NCI-H187 (cell line): ENCODE measurements at places on chromosomes 13 and 19.

- DNase-seq: no peak
These were observed 17.1 kb upstream of the ZSCAN4 start for GRCh38 chr19:57651654-57651996.

DNA sequence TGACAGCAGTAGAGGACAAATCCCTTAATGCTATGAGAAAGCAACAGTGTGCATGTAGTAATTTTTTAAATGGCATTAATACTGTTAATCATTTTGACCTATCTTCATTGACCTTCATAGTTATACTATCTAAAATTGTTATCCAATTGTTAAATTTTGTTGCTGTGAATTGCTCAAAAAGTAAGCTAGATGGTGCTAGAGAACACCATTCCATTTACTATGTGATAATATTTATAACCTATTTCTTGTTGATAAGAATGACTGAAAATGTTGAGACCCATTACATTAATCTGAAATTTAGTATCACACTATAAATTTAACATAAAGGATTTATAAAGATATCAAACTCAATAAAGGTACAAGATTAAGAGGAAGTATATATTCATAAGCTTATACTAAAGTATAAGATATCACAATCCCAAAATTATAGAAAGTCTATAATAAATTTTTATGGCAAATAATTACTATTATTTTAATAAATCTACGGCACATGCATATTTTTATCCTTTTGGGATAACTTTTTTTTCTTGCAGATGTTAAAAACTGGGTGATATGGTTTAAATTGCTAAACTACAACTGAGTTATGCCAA lies 1573.3 kb downstream of the PCDH9 start:
- DNase-seq: no peak

GRCh38 chr13:76527041-76527440 lies 359.2 kb downstream of the KCTD12 start:
- DNase-seq: no peak

GRCh38 chr19:17136021-17136420 lies 60.4 kb downstream of the MYO9B start:
- no peak for DNase-seq

DNA sequence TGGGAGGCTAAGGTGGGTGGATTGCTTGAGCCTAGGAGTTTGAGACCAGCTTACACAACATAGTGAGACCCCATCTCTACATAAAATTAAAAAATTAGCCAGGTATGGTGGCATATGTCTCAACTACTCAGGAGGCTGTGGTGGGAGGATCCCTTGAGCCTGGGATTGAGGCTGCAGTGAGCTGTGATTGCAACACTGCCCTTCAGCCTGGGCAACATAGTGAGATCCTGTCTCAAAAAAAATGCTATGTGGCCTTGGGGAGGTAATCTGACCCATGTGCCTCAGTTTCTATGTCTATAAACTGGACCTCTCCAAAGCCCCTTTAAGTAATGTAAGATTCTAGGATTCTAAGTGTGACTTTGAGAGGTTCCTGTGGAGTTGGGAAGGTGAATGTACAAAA lies 25.2 kb downstream of the ARL11 start:
- DNase-seq: no peak

DNA sequence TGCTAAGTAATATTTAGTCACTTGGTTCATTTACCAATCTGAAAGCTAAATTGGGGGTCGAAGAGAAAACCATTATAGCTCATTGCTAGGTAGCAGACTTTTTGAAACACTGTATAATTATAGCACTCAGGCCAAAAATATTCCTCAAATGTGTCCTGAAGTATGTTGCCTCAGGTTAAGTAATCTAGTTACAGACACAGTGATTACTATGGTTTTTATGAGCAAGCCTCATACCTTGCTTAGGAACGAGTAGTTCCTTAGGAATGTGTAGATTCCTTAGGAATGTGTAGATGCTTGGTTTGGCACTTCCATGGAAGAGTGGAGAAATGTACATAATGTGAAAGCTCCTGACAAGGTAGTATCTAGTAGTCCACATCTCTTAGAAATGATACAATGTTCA lies 387.5 kb downstream of the LMO7 start:
- no peak for DNase-seq
